Testis (tissue), 5 donors: ENCODE measurements at places on chromosomes 13 and 19. TPM values are rescaled to one million over a fixed set of nuclear protein-coding genes. Genes with fewer than 3 reads are reported as not detected.

PRRG2 gene
- total RNA-seq, result 1.9 TPM

ZNF880 gene
- total RNA-seq, result 22.1 TPM

MBD3 gene
- 146 TPM for total RNA-seq

ATXN8OS gene
- not detected for total RNA-seq

PDE4A gene
- 20.1 TPM for total RNA-seq

ZNF565 gene
- 7.7 TPM for total RNA-seq

SIAH3 gene
- total RNA-seq, result 0.19 TPM

KANK3 gene
- 13.2 TPM for total RNA-seq

ZNF221 gene
- 8.1 TPM for total RNA-seq

CEACAM8 gene
- total RNA-seq, result not detected

SLC10A2 gene
- total RNA-seq, result not detected

PGLYRP2 gene
- total RNA-seq, result 43.7 TPM

LHFPL6 gene
- 52.1 TPM for total RNA-seq

GJB6 gene
- total RNA-seq, result 1.7 TPM

ANKLE1 gene
- total RNA-seq, result 5.3 TPM

CD79A gene
- not detected for total RNA-seq

SOX1 gene
- total RNA-seq, result 4.6 TPM

KRTDAP gene
- 2.7 TPM for total RNA-seq

CLIP3 gene
- 20.7 TPM for total RNA-seq

C2CD4C gene
- 5.4 TPM for total RNA-seq
